AG04450 (cell line): ENCODE measurements at places on chromosomes 5 and 9. TPM values are rescaled to one million over a fixed set of nuclear protein-coding genes. Genes with fewer than 3 reads are reported as not detected.

- DNase-seq: no peak
Observed at GRCh38 chr9:95722141-95722540, 153.3 kb upstream of the ERCC6L2 start.

Gene LCN12
- polyA plus RNA-seq: not detected in 2 replicates

Gene SLC1A3
- polyA plus RNA-seq: 1.6 and 2.2 TPM in 2 replicates

Gene MUSK
- 0.58 and 0.77 TPM in 2 replicates for polyA plus RNA-seq

Gene CTXN3
- polyA plus RNA-seq: not detected in 2 replicates

Gene GABRA6
- polyA plus RNA-seq: not detected in 2 replicates
